ENCODE measurements at places on chromosomes 1 and 21.

DNA sequence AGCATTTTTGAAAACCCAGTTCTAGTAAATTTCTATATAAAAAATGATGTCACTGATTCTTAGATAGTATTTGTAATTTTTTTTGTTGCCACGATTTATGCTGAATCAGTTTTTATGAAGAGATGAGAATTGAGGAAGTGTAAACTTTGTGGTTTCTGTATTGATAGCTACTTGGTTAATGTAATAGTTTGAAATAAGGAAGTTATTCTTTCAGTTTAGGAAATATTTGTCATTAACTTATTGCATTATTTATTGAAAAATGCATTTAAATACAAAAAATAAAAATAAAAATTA, 97.8 kb downstream of the ZFYVE9 start:
- DNase-seq: no peak

- DNase-seq: no peak
These were observed 6.6 kb upstream of the TMEM167B start for GRCh38 chr1:109083923-109084322.

- DNase-seq: no peak
These were observed 214.7 kb upstream of the PTGFR start for GRCh38 chr1:78275906-78276685.

DNA sequence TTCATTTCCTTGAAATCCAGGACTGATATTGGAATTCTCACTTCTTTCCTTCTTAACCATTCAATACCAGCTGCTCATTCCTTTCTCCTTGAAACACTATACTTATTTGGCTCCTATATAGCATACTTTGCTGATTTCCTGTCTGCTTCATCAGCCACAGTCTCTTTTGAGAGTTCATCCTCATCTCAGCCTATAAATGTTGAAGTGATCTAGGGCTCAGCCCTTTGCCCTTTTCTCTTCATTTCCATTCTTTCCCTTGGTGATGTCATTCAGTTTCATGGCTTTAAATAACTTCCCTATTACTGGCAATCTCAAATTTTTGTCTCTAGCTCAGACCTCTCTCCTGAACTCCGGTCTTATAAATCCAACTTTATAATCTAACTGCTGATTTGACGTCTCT, 24.1 kb upstream of the RABGAP1L start:
- DNase-seq: no peak

All from NCI-H1417 treated with DMSO at 0.1 percent for 48 hours (cell line).